Activated naive CD8-positive, alpha-beta T cell treated with anti-CD3 and anti-CD28 coated beads for 36 hours (primary cell): ENCODE measurements at places on chromosomes 5 and 9.

GRCh38 chr9:133970581-133971058 is 21.5 kb downstream of the VAV2 start:
- H3K27me3 ChIP-seq: no peaks in the 10 kb centered on the region
- no peaks in the 10 kb centered on the region for H3K36me3 ChIP-seq
- DNase-seq: no peak

DNA sequence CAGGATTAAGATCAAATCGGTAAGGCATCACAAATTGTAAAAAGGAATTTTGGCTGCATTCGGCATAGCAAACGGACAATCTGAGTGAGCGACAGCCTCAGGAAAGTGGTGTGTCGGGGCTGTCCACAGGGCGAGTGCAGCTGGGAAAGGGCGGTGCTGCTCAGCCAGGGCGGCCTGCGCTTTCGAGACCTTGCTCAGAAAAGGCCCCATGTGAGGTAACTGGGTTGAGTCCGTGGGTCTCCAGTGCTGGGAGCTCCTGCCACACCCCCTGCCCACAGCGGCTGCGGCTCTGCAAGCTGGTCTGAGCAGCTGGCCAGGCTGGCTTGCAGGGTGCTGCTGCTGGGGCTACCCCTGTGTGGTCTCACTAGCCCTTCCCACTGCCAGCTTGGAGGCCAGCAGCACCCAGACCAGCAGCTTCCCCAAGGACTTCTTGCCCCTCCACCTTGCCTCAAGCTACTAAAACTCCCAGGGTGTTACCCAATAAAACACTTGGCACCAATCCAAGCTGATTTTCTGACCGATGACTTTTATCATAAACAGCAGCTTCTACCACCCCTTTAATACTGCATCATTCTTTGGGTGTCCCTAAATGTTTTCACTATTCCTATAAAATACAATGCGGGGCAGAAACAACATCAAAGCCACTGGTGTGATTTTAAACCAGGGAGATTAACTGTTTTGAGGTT is 6.2 kb downstream of the SURF2 start:
- peaks cover 37% of the 10 kb centered on the region for H3K4me1 ChIP-seq
- H3K27ac ChIP-seq: no peak overlapping the region
- no peaks in the 10 kb centered on the region for H3K27me3 ChIP-seq
- no peak for DNase-seq

GRCh38 chr9:34985311-34985899 is 4.1 kb upstream of the DNAJB5 start:
- no peaks in the 10 kb centered on the region for H3K36me3 ChIP-seq
- H3K27me3 ChIP-seq: no peaks in the 10 kb centered on the region
- DNase-seq: peak; percentile 59
- H3K4me3 ChIP-seq: no peak overlapping the region

- H3K27ac ChIP-seq: no peak overlapping the region
- H3K36me3 ChIP-seq: no peaks in the 10 kb centered on the region
- no peak for DNase-seq
- H3K4me1 ChIP-seq: no peaks in the 10 kb centered on the region
- no peaks in the 10 kb centered on the region for H3K27me3 ChIP-seq
These were observed 691.0 kb downstream of the PTPRD start for GRCh38 chr9:9921805-9922204.

DNA sequence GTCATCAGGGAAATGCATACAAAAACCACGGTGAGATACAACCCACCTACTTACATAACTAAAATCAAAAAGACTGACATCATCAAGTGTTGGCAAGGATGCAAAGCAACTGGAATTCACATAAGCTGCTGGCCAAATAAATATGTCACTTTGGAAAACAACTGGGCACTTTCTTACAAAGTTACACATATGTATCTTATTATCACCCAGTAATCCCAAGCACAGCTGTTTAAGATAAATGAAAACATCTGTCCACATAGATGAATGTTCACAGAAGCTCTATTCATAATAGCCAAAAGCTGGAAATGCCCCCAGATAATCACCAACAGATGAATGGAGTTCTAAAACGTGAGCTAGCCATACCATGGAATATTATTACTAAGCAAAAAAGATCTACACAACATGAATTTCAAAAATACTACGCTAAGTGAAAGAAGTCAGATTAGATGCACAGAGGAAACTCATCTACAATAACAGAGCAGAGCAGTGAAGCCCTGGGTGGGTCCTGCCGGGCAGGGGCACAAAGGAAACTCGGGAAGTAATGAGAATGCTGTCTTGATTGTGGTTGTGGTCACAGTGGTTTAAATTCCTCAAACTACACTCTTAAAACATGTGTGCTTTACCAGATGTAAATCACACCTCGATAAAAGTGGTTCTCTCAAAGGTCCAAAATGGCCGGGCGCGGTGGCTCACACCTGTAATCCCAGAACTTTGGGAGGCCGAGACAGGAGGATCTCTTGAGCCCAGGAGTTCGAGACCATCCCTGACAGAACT is 8.5 kb downstream of the CAMSAP1 start:
- no peak overlapping the region for H3K27ac ChIP-seq
- H3K4me1 ChIP-seq: peaks cover 35% of the 10 kb centered on the region
- H3K27me3 ChIP-seq: no peaks in the 10 kb centered on the region
- H3K4me3 ChIP-seq: no peak overlapping the region
- H3K36me3 ChIP-seq: peaks cover 41% of the 10 kb centered on the region

GRCh38 chr9:31790720-31791119 is 593.7 kb upstream of the ACO1 start:
- no peak overlapping the region for H3K4me3 ChIP-seq
- no peak overlapping the region for H3K27ac ChIP-seq
- no peaks in the 10 kb centered on the region for H3K36me3 ChIP-seq

- DNase-seq: peak; percentile 8
- H3K4me3 ChIP-seq: no peak overlapping the region
- no peaks in the 10 kb centered on the region for H3K4me1 ChIP-seq
- H3K27me3 ChIP-seq: no peaks in the 10 kb centered on the region
- H3K36me3 ChIP-seq: no peaks in the 10 kb centered on the region
- H3K27ac ChIP-seq: no peak overlapping the region
These were observed 44.5 kb downstream of the AMBP start for GRCh38 chr9:114033397-114034103.

- DNase-seq: no peak
- no peaks in the 10 kb centered on the region for H3K36me3 ChIP-seq
- H3K27ac ChIP-seq: no peak overlapping the region
- no peaks in the 10 kb centered on the region for H3K4me1 ChIP-seq
- H3K27me3 ChIP-seq: peaks cover 4% of the 10 kb centered on the region
These were observed 61.4 kb upstream of the RUFY1 start for GRCh38 chr5:179488975-179489374.

- H3K27ac ChIP-seq: no peak overlapping the region
- DNase-seq: no peak
- no peak overlapping the region for H3K4me3 ChIP-seq
- H3K36me3 ChIP-seq: no peaks in the 10 kb centered on the region
- no peaks in the 10 kb centered on the region for H3K27me3 ChIP-seq
These were observed 101.0 kb upstream of the GABRG2 start for GRCh38 chr5:161966564-161966963.

- no peaks in the 10 kb centered on the region for H3K27me3 ChIP-seq
- H3K4me3 ChIP-seq: no peak overlapping the region
- no peaks in the 10 kb centered on the region for H3K36me3 ChIP-seq
- no peak overlapping the region for H3K27ac ChIP-seq
- no peak for DNase-seq
- H3K4me1 ChIP-seq: peaks cover 5% of the 10 kb centered on the region
These were observed 245.3 kb downstream of the PDE4D start for GRCh38 chr5:59648038-59648831.
